ENCODE measurements at places on chromosomes 3 and 15. TPM values are rescaled to one million over a fixed set of nuclear protein-coding genes. Genes with fewer than 3 reads are reported as not detected.
A peak's percentile ranks its signal among the peaks of the same experiment; 100 is the strongest.

DNA sequence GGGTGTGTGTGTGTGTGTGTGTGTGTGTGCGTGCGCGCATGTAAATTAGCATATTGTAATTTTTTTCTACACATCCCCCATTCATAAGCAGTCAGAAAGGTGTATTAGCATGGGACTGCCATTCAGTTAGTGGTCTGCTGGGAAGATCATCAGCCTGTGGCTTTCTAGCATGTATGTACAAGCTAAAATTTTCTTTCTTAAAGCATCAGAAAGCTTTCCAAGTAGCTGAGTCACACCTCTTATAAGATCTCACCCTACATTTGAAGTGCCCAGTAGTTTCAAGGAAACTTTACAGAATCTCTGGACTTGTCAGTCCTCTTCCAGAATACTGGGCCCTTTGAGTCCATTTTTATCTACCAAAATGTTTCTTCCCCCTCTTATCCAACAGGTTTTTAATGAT lies 411.4 kb upstream of the TPRG1 start:
- DNase-seq = no peak

GRCh38 chr3:64808061-64808460 lies 120.3 kb upstream of the ADAMTS9 start:
- DNase-seq = no peak

DNA sequence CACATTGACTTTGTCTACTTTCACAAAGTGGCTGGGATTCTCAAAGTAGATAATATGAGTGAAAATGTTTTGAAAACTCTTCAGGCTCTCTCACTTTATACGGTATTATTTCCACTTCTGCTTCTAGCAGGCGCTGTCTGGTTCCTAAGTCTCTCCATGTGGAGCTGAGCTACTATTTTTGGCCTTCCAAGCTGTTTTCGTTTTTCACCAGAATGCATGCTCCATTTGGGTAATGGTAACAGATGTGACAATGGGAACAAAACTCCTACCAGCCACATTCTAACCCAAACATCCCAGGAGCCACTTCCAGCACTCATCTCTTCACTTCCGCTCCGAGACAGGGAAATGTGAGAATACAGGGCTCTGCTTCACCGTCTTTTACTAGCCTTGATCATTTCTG lies 586.7 kb downstream of the NTRK3 start:
- DNase-seq = no peak

DNA sequence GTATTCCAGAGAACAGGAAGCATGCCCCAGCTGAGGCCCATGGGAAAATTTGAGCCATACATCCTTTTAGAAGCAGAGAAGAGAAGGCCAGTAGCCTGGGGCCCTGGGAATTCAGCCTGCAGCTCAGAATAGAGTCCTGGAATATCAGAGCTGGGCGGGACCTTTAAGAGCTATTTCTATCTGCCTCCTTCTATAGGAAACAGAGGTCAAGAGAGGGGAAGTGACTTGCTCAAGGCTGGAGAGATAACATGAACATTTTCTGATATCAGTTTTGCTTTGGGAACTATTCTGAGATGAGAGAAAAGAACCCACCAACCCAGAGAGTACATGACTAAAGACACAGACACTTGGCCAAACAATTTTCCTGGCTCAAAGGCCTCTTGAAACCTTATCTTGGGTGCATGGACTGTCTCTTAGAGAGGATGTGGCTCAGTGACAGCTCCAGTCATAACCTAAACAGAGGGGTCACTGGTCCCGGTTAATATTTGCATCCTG lies 26.0 kb downstream of the MASP1 start:
- DNase-seq = peak; percentile 59

DNA sequence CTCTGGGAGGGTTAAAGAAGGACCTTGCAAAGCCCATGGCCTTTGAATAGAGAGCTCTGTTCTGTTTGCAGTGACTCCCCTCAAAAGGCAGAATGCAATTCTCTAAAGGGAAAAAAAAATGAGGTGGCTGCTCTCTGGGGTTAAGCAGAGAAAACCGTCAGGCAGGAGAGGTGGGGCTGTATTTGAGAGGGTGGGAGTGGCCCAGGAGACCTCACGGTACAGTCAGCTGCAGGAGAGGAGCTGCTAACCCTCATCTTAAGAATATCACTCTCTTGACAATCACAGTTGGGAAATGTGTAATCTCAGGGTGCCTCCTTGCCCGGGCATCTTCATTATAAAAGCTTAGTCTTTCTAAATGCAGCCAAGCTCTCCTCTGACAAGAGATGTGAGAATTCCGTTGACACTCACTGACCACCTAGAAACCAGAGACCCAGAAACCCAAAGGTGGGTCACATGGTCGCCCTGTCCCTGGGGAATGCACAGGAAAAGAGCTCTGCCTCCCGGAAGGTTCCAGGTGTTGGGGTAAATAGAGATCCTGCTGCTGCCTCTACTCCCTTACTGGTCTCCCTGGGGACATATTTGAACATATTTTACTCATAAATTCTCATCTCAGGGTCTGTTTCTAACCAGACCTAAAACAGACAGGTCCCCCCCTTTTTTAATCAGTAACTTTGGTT lies 159.1 kb upstream of the CTDSPL start:
- DNase-seq = no peak

DNA sequence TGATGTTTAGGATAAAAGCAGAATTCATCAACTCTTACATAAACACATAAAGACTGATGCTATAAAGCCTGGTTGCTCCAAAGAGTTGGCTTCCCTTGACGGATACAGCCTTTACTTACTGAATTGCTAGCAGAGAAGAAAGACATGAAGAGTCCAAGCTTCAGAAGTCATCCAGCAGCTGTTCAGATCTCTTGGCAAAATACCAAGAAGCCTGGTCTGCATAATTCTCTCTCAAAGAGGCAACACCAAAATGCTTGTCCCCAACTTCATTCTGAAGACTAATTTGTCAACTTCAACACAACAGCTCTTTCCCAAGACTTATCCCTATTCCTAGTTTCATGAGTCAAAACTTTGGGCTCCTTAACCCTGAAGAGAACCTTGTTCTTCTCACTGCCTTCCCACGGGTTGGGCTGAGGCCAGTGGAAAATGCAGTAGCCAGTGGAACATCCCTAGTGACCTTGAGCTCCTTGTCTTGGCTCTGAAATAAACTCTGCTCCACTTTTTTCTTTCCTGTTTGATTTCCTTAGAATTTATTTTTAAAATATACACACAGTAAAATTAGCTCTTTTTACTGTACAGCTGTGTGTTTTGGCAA lies 119.2 kb upstream of the THBS1 start:
- peak; percentile 83 for DNase-seq

The KAT2B gene
- polyA plus RNA-seq = 20.9 TPM

The LRRC58 gene
- polyA plus RNA-seq = 4.6 TPM

The NTRK3 gene
- polyA plus RNA-seq = 3.6 TPM

The NANOGP8 gene
- polyA plus RNA-seq = 0.09 TPM

The PLA2G4D gene
- not detected for polyA plus RNA-seq
